Activated CD4-positive, CD25-positive, alpha-beta regulatory T cell treated with anti-CD3 and anti-CD28 coated beads, Interleukin-2, amount 50 U/mL, for 24 hours (primary cell): ENCODE measurements at places on chromosomes 4 and X.

DNA sequence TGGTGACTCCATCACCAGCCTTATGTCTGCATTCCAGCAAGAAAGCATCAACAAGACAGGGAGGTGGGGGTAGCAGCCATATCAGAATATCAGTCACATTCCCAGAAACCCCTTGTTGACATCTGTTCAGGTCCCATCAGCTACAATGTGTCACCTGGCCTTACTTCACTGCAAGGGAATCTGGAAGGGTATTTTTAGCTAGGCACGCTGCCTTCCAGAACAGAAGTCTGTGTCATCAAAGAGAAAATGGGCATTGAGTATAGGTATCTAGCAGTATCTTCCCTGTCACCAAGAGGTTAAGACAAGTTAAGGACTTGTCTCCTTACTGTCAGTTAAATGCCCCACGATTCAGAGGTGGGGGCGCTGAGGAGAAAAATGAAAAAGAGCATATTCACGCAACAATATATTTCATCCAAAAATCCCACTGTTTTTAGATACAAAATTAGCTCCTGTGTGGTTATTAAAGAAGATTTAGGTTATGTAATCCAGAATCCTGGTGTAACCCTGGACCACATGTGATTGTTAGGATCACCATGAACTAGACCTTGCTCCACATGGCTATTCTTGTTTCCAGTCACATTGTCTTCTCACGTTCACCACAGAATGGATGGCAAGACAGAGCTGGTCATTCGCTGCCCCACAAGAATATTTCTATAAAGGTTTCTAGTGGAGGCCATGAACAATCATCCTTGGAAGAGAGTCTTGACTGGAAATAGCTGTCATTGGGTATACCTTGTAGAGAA is 60.0 kb upstream of the PDHA1 start:
- no peak for ATAC-seq

DNA sequence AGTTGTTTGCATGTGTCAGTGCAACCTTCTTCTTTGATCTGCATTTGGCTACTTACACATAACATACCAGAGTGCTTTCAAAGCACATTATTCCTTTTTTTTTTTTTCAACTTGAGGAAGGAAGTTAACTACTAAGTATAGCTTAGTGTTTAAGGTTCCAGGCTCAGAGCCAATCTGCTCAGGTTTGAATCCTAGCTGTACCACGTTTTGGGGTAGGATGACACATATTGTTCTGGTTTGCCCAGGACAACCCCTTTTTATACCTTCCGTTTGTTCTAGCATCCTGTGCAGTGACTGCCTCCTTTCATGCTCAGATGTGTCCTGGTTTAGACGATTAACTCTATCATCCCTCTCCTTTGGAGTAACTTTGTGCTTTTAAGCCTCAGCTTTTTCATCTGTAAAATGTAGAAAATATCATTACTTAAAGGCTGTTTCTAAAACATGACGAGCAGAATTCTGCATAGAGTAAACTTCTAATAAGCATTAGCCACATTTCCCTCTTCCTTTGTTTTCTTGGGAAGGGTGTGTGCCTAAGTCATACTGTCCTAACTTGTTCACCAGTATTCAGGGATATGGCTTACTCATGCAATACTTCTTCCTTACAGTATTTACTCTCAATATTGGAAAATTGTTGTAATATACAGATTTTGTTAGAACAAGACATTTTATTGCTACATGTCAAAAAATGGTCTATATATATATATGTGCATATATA is 281.3 kb downstream of the C4orf33 start:
- ATAC-seq, result no peak

DNA sequence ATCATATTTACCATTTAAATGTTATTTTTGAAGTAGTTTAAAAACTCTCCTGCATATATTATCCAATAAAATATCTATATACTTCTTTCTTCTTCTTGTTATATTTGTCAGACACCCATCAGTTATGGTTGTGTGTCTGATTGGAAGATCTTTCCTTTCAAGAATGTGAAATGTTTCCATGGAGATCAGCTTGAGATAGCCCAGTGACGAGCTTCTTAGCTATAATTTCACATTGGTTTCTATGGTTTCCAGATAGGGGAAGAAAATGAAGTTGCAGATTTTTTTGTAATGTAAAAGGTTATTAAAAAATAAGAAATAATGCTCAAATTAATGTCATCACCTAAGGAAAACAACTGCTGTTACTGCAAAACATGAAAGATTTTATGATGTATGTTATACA is 189.0 kb downstream of the COX7B2 start:
- ATAC-seq, result no peak

DNA sequence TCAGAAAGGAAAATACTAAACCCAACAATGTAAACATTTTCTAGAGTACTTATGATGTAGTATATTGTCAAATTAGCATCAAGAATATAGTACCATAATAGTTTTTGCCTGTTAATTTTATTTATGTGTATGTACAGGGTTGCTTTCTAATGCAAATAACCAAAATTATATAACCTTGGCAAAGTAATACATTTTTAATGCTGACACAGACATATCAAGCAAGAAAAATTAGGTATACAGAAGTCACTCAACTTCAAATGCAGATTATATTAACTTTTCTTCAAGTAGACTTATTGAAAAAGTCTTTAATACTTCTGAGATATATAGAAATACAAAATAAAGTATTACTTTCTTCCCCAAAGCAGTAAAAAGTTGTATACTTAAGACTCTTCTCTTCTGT is 44.3 kb downstream of the MAPK10 start:
- ATAC-seq, result no peak

- no peak for ATAC-seq
These were observed 34.7 kb upstream of the PGRMC2 start for GRCh38 chr4:128322311-128322710.

GRCh38 chr4:98994474-98995182 is 893 bp upstream of the METAP1 start:
- no peak for ATAC-seq

DNA sequence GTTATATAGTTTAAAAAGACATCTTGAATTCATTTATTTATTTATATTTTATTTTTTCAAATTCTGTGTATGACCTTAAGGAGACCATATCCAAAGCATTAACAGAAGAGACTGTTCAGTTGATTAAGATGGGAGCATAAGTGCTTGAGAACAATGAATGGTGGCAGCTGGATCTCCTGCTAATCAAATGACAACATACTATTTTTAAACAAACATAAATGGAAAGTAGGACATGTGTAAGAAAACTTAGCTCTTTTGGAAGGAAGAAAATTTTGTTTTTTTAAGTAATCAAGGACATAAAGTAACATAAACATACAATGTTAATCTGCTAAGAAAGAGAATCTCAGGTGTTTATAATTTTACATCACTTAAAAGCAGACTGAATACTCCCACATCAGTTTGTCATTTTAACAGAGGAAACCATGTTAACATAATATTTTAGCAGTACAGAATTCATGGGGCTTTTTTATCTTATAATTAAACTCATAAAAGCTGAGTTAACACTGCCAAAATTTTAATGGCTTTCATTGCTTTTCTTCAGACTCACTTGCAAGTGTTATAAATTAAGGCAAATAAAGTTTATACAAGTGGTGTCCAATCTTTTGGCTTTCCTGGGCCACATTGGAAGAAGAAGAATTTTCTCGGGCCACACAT is 95.1 kb downstream of the MAD2L1 start:
- ATAC-seq, result no peak

GRCh38 chrX:107656978-107657377 is 28.7 kb downstream of the PRPS1 start:
- no peak for ATAC-seq

DNA sequence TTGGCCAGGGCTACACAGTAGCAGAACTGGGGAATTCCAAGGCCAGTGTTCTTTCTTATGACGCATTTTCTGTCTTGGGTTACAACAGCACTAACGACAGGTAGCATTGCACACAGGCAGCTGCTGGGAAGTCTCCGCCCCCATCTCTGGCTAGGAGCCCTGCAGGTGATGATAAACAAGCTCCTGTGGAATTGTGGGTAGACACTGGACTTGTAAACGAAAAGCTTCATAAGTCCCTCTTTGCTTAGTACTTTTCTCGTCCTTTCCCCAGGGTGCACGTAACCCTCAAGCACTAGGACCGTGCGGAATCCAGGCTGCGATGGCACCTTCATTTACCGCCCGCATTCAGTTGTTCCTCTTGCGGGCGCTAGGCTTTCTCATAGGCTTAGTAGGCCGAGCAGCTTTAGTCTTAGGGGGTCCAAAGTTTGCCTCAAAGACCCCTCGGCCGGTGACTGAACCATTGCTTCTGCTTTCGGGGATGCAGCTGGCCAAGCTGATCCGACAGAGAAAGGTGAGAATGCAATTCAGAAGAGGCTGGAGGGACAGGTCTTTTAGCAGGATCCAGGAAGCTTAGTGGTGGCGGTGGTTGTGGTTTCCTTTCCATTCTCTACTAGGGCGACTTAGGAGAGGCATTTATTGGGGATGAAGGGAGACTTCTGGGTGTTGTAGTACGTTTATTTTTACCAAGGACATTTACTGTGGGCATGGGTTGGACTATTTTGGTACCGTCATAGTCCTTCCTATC is at the start of gene FAAH2:
TSS of gene FAAH2 (plus strand) at position 200 of the 745 bp plus-strand sequence. CDS start at position 320, 120 bp downstream.
- ATAC-seq, result peak; percentile 83

- ATAC-seq, result no peak
These were observed 66.0 kb downstream of the AASDH start for GRCh38 chr4:56321251-56321650.

- no peak for ATAC-seq
These were observed 63.8 kb upstream of the INPP4B start for GRCh38 chr4:142909908-142910307.

- ATAC-seq, result no peak
These were observed 750 bp downstream of the TMEM129 start for GRCh38 chr4:1720163-1720983.

DNA sequence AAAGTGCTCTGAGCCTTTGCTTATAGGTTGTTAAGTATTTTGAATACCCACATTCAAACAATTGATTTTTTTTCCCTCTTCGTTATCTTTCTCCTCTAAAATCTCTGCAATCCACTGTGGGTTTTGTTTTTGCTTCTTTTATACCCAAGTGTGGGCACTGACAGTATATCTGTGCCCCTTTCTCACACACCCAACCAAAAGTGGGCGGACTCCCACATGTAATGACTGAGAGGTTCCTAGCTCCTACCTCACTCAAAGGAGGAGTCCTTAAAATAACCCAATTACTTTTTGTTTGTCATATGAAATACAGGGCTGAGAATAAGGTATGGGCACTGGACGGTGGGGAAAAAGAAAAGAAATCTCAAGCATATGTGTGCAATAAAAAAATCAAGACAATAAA is 51.7 kb downstream of the PPARGC1A start:
- ATAC-seq, result no peak

- ATAC-seq, result no peak
These were observed 43.8 kb downstream of the WWC2 start for GRCh38 chr4:183142571-183143550.

GRCh38 chr4:143420227-143420626 is 83.6 kb downstream of the GAB1 start:
- no peak for ATAC-seq

- no peak for ATAC-seq
These were observed 99.5 kb downstream of the EFHC2 start for GRCh38 chrX:44244008-44244407.

DNA sequence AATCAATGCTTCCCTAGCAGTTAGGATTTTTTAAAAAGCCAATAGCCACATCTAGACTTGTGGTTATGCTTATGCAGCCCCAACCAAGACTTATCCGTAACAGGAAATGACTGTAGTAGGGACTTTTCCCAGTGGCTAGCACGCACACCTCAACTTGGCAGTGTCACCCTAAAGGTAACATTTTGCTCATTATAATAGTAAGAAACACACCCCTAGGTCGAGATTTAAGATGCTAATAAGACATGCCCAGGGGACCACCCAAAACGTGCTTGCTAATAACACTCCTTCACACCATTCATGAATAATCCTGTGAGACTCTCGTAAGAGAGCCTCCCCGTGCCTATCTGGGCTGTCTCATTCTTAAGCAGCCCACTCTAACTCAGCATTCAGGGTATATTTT is 195.3 kb downstream of the CHIC1 start:
- ATAC-seq, result no peak

DNA sequence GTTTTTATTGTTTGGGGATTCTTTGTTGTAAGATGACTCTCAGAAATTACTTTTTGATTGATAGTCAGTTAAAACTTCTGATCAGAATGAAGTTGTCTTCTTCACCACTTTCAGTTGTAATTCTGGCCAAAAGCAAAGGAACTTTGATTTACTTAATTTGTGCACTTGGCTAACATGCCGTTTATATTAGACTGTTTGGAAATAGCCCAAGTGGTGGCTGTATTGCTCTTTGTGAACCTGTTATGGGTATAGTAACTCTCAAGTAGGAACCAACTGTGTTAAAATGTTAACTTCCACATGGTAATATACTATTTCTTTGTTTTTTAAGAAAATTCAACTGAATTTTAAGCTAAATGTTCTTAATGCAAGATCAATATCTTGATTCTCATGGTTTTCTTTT is 581.9 kb downstream of the GRID2 start:
- ATAC-seq, result no peak

- ATAC-seq, result no peak
These were observed 225.8 kb upstream of the NOCT start for GRCh38 chr4:138789796-138790195.

GRCh38 chrX:143017272-143017671 is 8.5 kb upstream of the SPANXN4 start:
- no peak for ATAC-seq
